Lower lobe of right lung (tissue), 2 donors: ENCODE measurements at places on chromosomes 3 and 15.

DNA sequence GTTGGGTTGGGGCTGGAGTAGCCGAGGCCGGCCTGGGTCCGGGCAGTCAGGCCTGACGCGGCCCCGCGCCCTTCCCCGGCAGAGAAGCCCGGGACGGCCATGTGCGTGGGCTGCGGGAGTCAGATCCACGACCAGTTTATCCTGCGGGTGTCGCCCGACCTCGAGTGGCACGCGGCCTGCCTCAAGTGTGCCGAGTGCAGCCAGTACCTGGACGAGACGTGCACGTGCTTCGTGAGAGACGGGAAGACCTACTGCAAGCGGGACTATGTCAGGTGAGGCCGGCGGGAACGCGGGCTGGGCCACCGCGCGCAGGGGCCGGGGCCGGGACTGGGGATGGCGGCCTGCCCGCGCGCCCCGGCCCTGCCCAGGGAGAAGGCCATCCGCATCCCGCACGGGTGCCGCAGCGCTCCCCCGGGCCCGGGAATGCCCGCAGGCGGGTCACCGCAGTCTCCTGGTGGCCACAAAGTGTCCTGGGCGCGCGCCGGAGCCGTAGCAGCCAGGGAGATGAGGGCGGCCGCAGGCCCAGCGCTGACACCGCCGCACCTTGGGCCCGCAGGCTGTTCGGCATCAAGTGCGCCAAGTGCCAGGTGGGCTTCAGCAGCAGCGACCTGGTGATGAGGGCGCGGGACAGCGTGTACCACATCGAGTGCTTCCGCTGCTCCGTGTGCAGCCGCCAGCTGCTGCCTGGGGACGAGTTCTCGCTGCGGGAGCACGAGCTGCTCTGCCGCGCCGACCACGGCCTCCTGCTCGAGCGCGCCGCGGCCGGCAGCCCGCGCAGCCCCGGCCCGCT is 1.3 kb downstream of the ISL2 start:
- DNase-seq = peak; percentile 52

DNA sequence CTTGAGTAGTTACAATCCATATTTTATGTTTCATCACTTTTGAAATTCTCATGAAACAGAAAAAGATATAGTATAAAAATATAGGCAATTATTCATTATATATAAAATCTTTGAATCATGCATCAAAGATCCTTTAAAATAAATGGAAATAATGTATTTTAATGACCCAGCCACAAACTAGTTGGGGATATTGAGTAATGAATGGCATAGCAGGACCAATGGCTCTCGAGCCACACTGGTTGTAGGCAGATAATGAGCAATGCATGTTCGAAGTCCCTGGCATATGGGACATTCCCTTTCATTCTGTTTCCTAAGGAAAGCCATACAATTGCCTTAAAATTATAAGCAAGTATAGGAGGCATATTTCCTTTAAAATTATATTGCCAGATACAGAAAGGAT is 107.4 kb upstream of the IL12A start:
- no peak for DNase-seq

DNA sequence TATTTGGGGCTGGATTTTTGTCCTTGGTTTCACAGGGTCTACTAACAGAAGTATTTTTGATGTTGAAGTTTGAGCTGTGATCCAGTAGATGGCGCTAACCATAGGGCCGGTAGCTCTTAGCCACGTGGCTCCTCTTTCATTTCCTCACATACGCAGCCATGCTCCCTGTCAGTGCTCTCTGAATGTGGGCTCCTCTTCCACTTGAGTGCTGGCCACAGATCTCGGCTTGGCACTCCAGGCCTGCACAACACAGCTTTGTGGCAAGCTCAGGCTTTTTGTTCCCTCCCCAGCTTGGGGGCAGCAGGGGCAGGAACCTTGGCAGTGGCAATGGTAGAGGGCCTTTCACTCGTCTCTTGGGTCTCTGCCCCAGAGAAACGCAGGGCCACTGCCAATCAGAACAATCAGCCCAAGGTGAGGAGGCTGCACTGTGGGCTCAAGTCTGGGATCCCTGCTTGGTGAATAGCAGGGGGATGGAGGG is 18.6 kb upstream of the DNAAF4 start:
- DNase-seq = no peak

GRCh38 chr15:48415036-48415886 is 84.0 kb downstream of the DUT start:
- no peak for DNase-seq

GRCh38 chr15:52109559-52110451 is 2.8 kb downstream of the BCL2L10 start:
- DNase-seq = no peak

DNA sequence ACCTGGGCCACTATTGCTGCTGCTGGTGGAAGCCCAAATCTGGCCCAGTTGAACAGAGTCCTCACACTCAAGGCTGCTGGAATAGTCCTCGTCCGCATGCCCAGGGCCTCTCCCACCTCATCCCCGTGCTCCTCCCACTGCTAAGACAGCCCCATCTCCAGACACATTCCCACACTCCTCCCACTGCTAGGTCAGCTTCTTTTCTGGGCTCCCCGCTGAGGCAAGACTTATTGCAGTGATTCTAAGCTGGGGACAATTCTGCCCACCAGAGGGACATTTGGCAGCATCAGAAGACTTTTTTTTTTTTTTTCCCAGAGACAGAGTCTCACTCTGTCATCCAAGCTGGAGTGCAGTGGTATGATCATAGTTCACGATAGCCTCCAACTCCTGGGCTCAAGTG is 35.1 kb downstream of the POC1A start:
- peak; percentile 8 for DNase-seq

GRCh38 chr15:89187986-89188514 is 33.3 kb downstream of the RLBP1 start:
- DNase-seq = peak; percentile 73

DNA sequence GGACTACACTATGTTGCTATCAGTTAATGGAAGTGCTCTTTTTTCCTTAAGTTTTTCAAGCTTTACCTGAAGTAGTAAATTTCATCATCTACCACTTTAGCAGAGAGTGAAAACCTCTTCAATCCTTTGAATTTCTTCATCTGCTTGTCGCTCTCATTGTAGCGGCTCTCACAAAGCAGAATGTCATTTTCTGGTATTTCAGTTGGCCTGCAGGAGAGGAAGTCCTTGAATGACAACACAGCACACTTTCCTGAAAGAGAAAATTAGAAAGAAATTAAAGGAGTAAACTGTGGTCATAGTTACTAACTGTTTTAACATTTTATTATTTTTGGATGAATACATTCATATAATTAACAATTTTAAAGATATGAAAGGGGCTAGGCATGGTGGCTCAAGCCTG is 27.6 kb downstream of the UQCC5 start:
- no peak for DNase-seq

GRCh38 chr15:56964182-56964581 is 45.7 kb downstream of the TCF12 start:
- no peak for DNase-seq

DNA sequence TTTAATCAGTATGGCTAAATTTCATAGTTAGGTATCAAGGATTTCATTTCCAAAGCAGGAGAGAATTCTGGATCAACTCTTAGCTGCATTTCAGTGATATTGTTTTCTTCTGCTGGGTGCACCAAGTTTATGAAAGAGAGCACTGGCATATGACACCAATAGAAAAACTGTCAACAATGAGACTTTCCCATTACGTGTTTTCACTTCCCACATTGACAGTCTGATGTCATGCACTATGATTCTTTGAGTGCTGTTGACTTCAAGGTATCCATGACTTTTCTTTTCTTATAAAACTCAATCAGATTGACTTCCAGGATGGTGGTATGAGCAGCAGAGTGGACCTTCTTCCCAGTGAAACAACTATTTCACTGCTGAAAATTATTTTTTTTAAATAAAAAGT is 476.1 kb downstream of the EDEM1 start:
- DNase-seq = no peak

GRCh38 chr3:43793648-43794372 is 103.1 kb downstream of the ABHD5 start:
- no peak for DNase-seq

DNA sequence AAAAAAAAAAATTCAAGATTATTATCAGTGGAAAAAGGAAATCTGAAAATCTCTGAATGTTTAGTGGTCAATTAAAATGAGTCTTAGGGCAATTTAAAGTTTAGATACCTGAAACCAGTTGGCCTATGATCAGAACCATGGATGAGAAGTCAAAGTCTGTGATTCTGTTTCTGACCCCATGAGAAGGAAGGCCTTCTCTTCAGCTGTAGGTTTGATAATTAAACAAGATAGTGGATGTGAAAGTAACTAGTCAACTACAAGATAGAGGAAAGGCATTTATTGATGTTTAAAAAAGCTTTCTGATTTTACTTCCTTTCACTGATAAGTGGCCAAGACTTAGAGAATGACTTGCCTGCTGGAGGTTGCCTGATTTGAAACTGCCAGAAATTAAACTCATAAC is 8.7 kb downstream of the PLS1 start:
- no peak for DNase-seq

GRCh38 chr3:131807822-131808221 is 227.0 kb downstream of the CPNE4 start:
- no peak for DNase-seq

GRCh38 chr15:77526595-77527163 is 106.0 kb downstream of the HMG20A start:
- DNase-seq = no peak

DNA sequence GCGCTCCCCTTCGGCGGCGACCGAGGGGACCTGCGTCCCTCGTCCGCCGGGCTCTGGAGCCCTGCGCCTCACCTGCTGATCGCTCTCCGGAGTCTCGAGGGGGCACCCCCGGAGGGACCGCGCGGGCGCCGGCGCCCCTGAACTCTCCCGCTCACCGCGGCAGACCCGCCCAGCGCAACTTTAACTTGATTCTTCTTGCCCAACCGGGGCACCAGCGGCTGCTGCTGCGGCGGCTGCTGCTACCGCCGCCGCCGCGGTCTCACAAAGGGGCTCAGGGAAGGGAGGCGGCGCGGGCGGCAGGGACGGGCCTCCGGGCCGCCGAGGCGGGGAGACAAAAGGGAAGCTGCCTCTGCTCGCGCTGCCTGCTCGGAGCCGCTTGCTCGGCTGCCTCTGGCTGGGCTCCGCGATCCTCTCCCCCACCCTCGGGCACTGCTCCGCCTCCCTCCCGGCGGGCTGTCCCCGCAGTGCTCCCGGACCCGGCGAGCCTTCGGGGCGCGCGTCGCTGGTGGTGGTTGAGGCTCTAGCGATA is at the start of gene PPM1L:
Gene PPM1L (plus strand): TSS at position 456 of the 529 bp plus-strand sequence.
- DNase-seq = peak; percentile 82

GRCh38 chr3:194671511-194671899 is 486 bp downstream of the LSG1 start:
- DNase-seq = no peak

DNA sequence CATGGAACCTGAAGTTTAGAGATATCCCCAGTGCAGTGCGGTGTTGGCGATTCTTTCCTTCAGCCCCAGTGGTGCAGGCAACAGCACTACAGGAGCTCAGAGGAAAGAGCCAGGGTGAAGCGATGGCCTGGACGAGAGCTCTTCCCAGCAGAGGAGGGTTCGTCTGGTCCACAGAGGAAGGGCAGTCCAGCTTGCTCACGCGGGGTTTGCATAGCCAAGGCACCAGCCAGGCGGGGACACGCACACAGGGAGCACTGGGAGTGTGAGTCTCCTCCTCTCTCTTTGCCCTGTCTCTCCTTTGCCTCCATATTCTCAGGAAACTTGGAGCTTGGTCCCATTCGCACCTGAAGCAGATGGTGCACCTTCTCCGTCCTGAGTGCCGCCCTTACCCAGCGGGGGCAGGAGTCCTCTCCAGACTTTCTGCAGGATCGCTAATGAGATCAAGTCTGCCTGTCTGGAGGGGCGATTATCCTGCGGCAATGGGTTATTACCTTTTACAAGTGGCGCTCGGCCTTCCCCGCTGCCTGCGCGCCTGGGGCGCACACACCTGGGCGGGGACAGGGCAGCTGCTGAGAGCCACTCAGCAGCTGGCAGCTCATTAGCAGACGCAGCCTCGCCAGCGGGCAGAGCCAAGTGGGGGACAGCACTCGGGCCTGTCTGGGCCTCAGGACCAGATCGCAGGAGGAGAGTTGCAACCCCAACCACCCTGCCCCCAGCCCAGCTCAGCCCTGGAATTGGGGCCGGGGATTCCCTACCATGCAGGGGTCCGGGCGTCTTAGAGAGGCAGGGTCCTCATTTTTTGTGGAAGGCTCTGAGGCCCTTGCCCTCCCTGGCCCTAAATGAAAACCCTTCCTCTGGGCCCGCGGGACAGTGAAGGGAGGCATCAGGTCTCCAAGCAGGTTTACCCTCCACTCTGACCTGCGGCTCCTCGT is 119.0 kb upstream of the MEF2A start:
- DNase-seq = no peak

DNA sequence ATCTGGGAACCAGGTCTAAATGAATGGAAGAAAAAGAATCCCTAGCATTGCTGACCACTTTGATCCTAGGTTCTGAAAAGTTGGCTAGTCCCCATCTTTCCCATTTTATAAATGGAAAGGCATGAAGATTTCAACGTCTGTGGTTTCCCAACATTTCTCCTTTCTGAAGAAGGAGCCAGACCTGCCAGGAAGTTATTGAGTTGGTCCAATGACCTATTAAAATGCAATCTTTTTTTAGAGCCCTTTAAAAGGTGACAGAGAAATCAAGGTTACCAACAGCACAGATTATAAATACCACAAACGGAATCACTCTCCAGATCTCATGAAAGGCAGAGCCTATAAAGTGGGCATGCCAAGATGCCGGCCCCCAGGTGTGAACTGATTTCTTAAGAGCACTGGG is 505.6 kb upstream of the THBS1 start:
- DNase-seq = no peak

DNA sequence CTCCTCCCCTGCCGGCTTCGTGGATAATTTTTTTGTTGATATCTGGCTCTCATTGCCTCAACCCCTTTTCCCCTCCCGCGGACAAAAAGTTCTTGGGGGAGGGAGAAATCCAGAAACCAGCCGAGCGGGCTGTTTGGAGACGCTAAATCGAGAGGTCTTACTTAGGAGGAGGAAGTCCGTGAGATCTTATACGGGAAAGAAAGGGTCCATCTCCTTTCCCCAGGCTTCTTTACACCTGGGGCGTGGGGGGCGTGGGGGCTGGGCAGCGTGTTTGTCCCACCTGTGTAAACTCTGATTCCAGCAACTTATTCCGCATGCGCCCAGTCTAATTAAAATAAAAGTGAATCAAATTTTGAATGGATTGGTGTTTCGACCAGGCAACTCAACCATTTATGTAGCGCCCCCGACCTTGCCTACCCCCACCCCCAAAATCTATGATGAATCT is 364 bp upstream of the CADPS start:
- no peak for DNase-seq

DNA sequence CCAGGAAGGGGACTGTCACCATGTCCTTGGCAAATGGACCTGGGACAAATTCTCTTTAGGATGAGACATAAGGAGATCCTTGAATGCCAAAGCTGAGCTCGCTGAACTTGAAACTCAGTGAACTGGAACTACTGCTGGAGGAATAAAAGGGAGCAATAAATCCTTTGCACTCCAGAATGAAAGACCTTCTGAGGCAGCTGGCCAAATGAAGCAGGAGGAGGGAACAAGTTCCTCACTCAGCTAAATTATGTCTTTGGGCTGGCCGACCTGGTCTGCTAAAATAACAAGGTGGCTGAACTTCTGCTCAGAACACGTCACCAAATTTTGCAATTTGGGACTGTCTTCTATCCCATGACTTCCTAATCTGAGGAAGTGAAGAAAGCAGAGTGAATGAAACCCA is 314.7 kb downstream of the LPP start:
- no peak for DNase-seq

GRCh38 chr3:150062492-150062891 is 91.8 kb upstream of the PFN2 start:
- no peak for DNase-seq

- no peak for DNase-seq
Observed at GRCh38 chr3:53320697-53321096, 26.6 kb downstream of the DCP1A start.

GRCh38 chr15:83612226-83612625 is 41.7 kb upstream of the ADAMTSL3 start:
- DNase-seq = no peak
